ENCODE measurements at places on chromosomes 3 and 15.

GRCh38 chr15:34768530-34768929 is 13.7 kb upstream of the GJD2 start:
- no peak for DNase-seq

DNA sequence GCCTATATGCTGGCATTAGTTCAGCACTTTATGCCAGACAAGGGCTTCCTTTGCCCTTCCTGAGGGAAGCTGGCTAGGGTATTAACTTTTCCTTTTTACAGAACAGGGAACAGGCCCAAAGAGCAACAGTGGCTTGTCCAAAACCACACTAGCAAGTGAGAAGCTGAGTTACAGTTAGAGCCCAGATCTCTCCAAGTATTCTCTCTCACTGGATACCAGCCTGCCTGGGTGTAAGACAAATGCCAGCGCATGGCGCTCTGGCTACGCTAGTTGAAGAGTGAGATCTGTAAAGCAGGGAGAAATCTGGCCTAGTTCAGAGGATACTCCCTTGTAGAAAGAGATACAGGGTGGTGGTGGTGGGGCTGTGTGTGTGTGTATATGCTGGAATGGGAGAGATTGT is 38.4 kb downstream of the RAB11A start:
- DNase-seq, result no peak

- no peak for DNase-seq
Measured at GRCh38 chr3:79257791-79258190, 510.0 kb downstream of the ROBO1 start.

GRCh38 chr15:78210349-78210717 is 24.0 kb downstream of the ACSBG1 start:
- no peak for DNase-seq

GRCh38 chr15:69522361-69522760 is 69.7 kb downstream of the RPLP1 start:
- DNase-seq, result no peak

GRCh38 chr3:7484636-7485035 is 623.7 kb downstream of the GRM7 start:
- no peak for DNase-seq

- DNase-seq, result no peak
Measured at GRCh38 chr3:175378348-175378747, 519.2 kb downstream of the NAALADL2 start.

GRCh38 chr15:33188641-33189257 is 5.8 kb downstream of the FMN1 start:
- no peak for DNase-seq

DNA sequence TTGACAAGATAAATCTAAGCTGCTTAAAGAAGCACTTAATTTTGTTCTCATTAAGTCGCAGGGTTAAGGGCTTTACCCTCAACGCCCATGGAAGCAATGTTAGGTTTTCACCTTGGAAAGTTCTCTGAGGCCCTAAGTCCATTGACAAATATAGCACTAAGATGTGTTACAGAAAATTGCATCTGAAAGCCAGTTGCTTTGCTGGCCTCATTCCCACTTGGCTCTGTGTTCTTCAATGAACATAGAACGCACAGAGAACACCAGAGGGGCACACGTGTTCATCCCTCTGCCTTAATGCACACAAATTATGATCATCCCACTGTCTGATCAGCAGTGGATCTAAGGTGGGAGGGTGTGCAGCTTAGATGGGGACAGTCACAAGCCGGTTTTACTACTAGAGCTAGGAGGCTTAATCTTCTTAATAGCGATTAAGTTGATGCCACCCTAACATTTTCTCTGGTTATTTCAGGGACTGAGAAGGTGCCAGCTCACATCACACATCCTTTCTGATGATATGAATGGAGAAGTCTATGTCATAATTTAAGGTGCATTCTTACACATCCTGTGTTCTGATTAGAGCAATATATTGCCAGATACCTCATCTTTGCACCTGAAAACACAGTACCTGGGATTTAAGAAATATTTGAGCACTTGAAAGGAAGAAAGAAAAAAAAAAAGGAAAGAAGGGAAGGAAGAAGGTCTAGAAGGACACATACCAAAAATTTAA is 224.4 kb upstream of the ICE2 start:
- no peak for DNase-seq

GRCh38 chr3:67901681-67902080 is 247.3 kb upstream of the SUCLG2 start:
- no peak for DNase-seq

DNA sequence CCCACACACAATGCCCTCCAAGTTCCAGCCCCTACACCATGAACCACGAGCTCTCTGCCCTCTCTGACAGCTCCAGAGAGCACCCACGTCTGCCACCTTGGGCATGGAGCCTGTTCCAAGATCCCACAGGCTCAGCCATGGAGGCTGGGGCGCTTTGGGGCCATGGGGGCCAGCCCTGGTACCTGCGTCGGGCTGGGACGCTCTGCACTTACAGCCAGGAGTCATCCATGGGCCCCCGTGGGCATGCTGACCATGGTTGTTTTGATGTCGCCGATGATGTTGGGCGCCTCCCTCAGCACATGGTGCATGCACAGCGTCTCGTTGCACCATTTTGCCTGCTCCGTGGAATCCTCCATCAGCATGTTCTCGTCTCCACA is 51.9 kb upstream of the UBE2Q2 start:
- DNase-seq, result no peak

- DNase-seq, result no peak
Measured at GRCh38 chr3:194197981-194198695, 62.2 kb downstream of the HES1 start.

DNA sequence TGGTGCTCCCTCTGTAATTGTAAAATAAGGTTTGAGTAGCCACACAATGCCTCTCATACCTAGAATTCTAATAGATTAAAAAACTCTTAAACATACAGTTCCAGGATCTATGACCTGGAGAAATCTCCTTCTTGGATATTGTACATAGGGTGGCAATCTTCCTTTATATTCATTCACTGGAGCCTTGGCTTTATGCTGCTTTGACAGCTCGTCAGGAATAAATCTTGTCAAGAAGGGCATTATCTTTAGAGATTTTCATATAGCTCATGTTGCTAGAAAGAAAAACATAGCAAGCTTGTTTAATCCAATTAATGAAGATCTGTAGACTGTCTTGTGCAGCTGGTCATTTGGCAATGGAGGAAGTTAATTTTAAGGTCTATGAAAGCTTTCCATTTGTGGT is 131.1 kb downstream of the PYDC2 start:
- DNase-seq, result no peak

DNA sequence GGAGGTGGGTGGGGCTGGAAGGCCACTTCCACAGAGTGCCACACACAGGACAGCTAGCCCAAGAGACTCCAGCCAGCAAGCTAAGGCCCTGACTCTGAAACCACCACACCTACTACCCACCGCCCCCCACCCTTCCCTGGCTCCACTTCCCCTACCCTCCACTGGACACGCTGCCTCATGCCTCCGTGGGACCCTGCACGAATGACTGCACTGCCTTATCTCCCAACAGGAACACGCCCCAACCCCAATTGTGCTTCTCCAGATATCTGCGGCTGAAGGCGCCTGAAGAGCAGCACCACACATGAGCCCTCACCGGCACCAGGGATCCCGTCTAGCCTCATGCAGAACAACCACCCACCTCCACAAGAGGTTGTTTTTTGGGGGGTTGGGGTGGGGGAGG is 2.7 kb downstream of the LINGO1 start:
- no peak for DNase-seq

- no peak for DNase-seq
Measured at GRCh38 chr3:23172059-23172458, 31.1 kb upstream of the UBE2E2 start.

DNA sequence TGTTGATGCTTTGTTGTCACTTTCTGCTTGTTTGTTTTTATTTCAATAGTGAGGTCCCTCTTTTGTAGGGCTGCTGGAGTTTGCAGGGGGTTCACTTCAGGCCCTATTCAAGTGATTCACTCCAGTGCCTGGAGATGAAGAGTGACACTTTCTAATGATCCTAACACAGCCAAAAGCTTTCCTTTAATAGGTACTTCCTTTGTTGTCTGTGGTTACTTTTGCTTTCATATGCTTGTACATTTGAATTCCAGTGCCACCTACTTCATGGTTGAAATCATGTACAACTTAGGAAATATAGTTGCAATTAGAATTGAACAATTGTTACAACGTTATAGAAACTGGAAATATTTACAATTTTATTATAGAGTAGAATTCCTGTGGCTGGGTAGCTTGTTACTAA is 466.8 kb upstream of the EPHA3 start:
- no peak for DNase-seq

DNA sequence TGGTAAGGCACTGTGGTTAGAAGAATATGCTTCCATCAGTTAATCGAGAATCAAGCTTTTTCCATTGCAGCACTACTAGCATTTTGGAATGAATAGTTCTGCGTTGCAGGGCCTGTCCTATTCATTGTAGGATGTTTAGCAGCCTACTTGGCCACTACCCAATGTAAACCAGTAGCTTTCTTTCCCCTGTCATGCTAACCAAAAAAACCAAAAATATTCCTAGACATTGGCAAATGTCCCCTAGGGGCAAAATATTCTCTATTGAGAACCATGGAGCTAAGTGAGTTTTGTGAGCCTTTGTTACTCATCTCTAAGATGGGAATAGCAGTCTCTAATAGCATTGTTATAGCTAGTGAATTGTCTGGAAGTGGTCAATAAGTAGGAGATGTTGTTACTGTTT is 187.2 kb downstream of the CADPS start:
- no peak for DNase-seq

DNA sequence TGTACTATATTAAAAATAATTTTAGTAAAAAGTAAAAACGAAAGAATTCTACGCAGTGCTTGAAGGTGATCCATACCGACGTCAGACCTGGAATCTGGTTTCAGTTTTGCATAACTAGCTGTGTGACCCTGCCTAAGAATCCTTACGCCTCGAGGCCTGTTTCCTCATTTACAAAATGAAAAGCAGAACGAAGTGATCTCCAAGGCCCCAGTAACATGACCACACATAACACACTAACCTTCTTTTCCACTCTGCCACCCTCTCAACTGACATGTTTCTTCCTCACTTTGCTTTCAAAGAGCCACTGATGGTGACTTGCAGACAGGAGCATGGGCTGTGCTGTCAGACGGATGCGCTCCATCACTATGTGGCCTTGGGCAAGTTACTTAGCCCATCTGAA is 4.8 kb downstream of the MESD start:
- no peak for DNase-seq

DNA sequence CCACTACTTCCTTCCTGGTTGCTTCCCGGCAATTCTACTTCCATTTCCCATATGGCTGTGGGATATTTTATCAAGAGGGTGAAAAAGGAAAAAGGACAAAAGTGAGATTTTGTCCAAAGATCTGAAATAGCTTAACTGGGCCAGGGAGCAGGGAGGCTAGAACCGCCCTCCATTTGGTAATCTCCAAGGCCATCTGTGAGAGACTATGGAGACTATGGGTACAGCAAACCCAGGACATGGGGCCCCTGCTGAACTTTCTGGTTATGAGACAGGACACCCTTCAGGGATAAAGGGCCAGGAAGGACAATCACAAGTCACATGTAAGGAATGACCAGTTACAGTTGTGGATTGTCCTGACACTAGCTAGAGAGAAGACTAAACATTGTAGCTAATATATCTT is 24.3 kb downstream of the ZSCAN2 start:
- no peak for DNase-seq

DNA sequence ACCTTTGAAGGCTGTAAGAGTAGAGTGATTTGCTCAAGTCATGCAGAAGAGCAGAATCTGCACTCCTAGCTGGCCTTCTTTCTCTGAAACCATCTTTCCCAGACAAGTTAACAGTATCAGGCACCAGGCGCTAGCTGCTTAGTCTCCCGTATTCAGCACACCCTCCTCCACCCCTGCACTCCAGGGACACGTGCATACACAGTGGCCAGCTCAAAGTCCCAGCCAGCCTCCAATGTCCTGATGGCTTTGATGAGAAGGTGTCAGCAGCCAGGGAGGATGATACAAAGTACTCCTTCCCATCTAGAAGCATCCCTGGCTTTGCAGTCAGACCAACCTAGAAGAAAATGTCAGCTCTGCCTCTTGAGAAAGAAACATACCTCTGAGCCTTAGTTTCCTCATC is 177.8 kb downstream of the ADAMTS17 start:
- DNase-seq, result no peak

- DNase-seq, result no peak
Measured at GRCh38 chr3:134389865-134390264, 15.6 kb upstream of the AMOTL2 start.

All from activated CD4-positive, alpha-beta T cell treated with anti-CD3 and anti-CD28 coated beads, Interleukin-2, amount 50 U/mL, for 4 hours (primary cell).